ENCODE measurements at places on chromosomes 7 and 10. TPM values are rescaled to one million over a fixed set of nuclear protein-coding genes. Genes with fewer than 3 reads are reported as not detected.

DNA sequence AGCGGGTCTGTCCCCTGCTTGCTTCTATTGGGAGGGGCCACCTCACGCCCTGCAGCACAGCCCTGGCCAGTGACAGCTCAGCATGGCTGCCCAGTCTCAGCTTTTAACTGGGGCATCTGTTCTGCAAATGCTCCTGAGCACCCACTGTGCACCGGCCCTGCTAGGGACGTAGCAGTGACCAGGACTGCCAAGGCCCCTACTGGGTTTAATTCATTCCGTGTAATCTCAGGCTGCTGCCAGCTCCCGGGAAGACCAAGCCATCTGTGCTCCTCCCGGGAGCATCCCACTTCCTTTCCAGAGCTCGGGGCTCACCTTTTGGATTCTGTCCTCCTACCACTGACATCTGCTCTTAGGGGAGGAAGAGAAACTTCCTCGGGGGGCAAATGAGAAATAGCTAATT lies 85.2 kb downstream of the ADARB2 start:
- DNase-seq, result no peak

DNA sequence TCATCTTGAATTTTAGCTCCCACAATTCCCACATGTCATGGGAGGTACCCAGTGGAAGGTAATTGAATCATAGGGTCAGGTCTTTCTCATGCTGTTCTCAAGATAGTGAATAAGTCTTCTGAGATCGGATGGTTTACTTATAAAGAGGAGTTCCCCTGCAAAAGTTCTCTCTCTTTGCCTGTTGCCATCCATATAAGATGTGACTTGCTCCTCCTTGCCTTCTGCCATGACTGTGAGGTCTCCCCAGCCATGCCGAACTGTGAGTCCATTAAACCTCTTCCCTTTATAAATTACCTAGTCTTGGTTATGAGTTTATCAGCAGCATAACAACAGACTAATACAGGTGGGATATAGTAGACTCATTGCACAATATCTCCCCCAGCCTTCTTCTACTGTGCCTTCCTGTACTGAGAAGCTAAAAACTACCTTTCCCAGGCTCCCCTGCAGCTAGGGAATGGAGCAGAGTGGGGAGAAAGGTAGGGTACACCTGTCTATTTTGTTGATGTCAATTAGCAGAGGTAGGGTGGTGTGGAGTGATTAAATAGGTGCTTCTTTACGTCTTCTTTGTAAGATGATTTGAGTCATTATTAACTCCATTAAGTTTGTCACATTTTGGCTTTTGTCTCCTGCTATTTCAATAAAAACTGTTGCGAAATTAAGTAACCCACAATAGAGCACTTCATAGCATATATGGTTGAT lies 48.2 kb upstream of the EBLN1 start:
- DNase-seq, result no peak

The LUC7L2 gene
- 93.7 TPM for total RNA-seq

- DNase-seq, result no peak
Measured at GRCh38 chr7:48113275-48113674, 24.2 kb downstream of the UPP1 start.

GRCh38 chr7:25223206-25223605 lies 5.1 kb downstream of the NPVF start:
- DNase-seq, result no peak

GRCh38 chr7:105992905-105993304 lies 29.8 kb downstream of the CDHR3 start:
- DNase-seq, result no peak

GRCh38 chr7:83494683-83495082 lies 154.3 kb downstream of the SEMA3E start:
- no peak for DNase-seq

GRCh38 chr10:75223507-75223906 lies 12.2 kb downstream of the COMTD1 start:
- DNase-seq, result no peak

DNA sequence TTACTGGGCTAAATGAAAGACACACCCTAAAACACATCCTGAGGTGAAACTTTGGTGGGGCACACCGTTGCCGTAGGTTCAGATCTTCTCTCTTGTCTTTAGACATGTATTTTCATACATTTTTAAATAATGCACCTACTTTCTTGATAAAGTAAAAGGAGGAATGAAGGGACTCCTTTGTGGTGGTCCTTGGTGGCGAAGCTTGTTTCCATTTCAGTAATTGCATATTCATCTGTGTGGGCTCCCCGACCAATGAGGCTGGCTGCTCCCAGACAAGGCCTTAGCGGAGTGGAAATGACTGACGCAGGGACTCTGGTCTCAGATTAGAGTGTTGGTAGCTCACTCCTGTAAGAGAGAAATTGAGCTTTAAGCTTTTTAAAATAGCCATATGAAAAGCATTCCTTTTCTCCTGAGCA lies 815 bp downstream of the CCSER2 start:
- DNase-seq, result peak; percentile 54

The H2BK1 gene
- not detected for total RNA-seq

DNA sequence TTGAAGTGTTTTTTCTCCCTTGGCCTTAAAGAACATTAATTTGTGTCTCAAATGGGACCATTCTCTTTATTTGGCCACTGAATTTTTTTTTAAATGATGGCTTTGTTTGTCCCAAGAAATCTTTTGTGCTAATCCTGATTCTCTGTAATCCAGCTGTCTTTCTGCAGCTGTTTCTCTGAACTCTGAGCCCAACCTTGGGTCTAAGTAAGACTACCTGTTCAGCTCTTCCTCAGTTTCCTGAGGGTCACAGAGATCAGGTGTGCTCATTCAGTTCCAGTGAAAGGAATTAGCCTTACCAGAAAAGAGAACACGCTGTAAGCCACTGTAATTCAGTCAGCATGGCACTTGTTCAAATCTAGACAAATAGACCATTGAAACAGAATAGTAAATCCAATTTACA lies 94.2 kb downstream of the ANKIB1 start:
- no peak for DNase-seq

DNA sequence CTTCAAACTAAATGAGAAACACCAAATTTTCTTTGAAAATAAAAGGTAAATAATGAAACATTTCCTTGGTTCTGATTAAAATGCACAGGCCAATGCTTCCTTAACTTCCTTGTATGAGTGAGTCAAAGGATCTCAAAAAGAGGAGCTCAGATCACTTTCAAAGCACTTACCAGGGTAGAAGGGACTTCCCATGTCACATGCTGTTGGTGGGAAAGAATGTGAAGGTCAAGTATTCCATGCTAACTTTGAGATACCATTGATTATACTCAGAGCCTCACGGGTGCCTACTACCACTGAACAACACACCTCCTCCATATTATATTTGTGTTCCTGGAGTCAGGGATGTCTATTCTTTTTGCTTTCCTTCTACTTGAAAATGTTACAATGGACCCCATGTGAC lies 233.5 kb upstream of the KIAA1217 start:
- no peak for DNase-seq

The SEC23IP gene
- 51.2 TPM for total RNA-seq

GRCh38 chr7:36487756-36488336 lies 98.2 kb downstream of the ANLN start:
- peak; percentile 79 for DNase-seq

DNA sequence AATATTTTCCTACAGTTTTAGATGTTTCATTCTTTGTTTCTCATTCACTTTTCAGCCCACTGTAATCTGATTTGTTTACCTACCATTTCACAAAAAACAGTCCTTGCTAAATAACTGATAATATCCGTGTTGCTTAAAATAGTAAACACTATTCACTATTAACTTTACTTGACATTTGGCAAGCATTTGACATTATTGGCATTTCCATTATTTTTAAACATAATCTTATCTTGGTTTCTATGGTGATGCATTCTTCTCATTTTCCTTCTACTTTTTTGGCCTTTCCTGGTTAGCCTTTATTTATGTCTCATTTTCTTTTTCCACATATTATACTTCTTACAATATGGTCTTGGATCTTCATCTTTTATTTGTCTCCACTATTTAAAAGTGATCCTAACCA lies 715.3 kb downstream of the DNAJB9 start:
- no peak for DNase-seq

DNA sequence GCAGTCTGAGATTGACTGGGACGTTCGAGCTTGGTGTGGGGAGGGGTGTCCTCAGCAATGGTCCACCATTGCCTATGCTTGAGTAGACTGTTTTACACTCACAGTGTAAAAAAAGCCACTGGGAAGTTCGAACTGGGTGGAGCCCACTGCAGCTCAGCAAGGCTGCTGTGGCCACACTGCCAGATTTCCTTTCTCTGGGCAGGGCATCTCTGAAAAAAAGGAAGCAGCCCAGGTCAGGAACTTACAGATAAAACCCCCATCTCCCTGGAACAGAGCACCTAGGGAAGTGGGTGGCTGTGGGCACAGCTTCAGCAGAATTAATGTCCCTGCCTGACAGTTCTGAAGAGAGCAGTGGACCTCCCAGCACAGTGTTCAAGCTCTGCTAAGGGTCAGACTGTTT lies 80.3 kb downstream of the BICC1 start:
- no peak for DNase-seq

DNA sequence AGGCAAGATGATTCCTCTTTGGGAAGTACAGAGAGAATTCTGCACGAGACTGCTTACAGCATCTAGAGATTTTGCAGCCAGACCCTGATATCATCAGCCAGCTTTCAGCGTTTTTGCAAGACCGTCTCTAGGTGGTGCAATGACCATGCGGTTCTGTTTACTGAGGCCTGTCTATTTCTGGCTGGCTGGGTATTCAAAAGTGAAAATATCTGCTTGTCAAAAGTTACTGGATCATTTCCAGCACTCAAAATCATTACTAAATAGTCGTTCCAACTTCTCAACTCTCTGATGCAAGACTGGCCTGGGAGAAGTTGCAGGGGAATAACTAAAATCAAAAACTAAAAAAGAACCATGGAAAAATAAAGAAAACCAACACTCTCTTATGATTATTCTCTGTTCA lies 240.1 kb downstream of the ELMO1 start:
- peak; percentile 93 for DNase-seq

DNA sequence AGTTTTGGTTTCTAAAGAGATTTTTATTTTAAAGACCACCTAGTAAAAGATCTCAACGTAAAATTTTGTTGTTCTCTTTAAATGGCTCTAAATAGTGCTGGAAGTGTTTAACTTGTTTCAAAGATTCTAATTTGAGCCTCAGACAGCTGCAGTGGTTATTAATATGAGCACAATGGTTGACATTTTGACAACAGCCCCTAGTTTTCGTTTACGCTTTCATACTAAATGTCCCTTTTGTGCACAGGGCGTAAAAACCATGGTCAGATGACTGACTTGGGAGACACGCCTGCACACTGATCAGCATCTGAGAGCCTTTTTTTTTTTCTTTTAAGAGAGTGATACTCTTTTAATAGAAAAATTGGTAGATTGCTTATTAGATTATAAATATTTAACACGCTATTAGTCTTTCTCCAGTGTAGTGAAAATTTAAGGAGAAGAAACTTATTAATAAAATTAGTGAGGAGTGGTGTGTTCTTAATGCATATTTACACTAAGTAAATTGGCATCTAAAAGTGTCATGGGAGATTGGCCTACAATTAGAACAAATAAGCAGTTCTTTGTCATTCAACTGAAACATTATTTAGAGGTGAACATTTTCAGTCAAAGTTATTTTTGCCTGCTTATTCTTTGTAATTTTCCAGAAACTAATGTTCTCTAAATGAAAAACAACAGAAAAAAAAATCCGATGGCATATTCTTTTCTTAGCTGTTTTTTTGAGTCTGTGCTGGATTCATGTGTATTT lies 182.8 kb upstream of the PHYHIPL start:
- no peak for DNase-seq

- no peak for DNase-seq
Measured at GRCh38 chr10:49756641-49757040, 5.5 kb downstream of the OGDHL start.

The TOMM7 gene
- total RNA-seq, result 217 TPM

DNA sequence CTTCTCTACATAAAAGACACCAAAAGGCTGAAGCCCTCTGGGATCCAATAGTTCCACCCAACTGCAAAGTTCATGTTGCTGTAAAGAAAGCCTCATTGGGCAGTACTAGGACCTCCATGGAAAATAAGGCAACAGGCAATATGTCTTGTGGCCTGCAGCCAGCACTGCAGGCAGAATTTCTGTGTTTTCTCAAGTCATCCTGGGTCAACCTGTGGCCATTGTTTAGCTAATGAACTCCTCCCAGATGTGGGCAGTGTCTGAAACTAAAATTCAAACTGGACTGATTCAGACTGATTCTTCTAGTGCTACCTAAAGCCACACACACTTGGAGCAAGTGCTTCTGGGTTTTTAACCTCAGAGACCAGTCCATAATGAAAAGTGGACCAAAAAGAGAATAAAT lies 141.5 kb downstream of the PPP1R17 start:
- DNase-seq, result peak; percentile 5

DNA sequence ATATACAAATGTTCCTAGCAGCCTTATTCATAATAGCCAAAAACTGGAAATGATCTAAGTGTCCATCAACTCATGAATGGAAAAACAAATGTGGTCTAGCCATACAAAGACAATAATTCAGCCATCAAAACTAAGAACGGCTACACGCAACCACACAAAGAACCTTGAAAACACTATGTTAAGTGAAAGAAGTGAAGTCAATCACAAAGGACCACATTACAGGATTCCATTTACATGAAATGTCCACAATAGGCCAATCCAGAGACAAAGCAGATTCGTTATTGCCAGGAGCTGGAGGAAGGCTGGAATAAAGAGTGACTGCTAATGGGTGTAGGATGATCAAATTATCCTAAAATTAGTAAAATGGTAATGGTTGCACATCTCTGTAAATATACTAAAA lies 21.1 kb downstream of the MKRN1 start:
- no peak for DNase-seq

The SPACDR gene
- total RNA-seq, result 0.27 TPM

GRCh38 chr10:75076348-75076747 lies 35.1 kb upstream of the SAMD8 start:
- no peak for DNase-seq

- DNase-seq, result no peak
Measured at GRCh38 chr7:30973791-30974604, 10.2 kb downstream of the GHRHR start.

The MAGI2 gene
- 16.1 TPM for total RNA-seq

DNA sequence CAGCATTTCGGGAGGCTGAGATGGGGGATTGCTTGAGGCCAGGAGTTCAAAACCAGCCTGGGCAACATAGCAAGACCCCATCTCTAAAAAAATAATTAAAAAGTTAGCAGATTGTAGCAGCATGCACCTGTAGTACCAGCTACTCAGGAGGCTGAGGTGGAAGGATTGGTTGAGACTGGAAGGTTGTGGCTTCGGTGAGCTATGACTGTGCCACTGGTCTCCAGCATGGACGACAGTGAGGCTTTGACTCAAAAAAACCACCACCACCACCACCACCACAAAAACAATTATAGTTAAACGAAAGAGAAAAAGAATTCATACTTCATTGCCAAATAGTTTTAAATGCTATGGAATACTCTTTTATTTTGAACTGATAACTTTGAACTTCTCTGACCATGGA lies 63.4 kb downstream of the VTI1A start:
- DNase-seq, result no peak

- peak; percentile 94 for DNase-seq
Measured at GRCh38 chr7:95213809-95214492, 110.4 kb downstream of the PON1 start.

GRCh38 chr7:74324531-74325209 lies 35.5 kb downstream of the CLIP2 start:
- peak; percentile 27 for DNase-seq

DNA sequence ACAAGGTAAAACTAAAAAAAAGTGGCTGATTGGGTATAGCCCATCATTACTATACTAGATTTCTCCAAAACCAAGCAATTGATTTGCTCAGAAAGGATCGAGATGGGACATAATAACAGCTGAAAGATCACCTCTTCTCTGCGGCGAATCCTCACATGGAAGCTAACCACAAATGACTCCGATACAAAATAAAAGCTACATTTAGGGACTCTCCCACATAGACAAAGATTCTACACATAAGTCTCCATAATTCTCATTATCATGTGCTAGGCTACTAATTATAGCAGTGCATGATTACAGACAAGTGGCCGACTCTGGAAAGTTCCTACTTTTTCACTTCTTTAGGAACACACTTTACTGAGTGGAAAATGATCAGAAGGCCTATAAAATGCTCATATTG lies 116.9 kb downstream of the RSU1 start:
- DNase-seq, result no peak
